HFFc6 (cell line): ENCODE measurements at places on chromosomes 16 and 17. TPM values are rescaled to one million over a fixed set of nuclear protein-coding genes. Genes with fewer than 3 reads are reported as not detected.

GRCh38 chr17:40702271-40702670 lies 1.3 kb downstream of the KRT24 start:
- H3K4me3 ChIP-seq, result no peak overlapping the region
- no peak overlapping the region for H3K27ac ChIP-seq
- H3K36me3 ChIP-seq, result no peaks in the 10 kb centered on the region
- no peaks in the 10 kb centered on the region for H3K4me1 ChIP-seq
- H3K27me3 ChIP-seq, result peaks cover 43% of the 10 kb centered on the region

Gene CAPNS2
- total RNA-seq, result 0.32 to 0.39 TPM (median 0.38 TPM) in 3 replicates

- DNase-seq, result no peak
- no peaks in the 10 kb centered on the region for H3K36me3 ChIP-seq
- peaks cover 7% of the 10 kb centered on the region for H3K27me3 ChIP-seq
- H3K4me1 ChIP-seq, result peaks cover 5% of the 10 kb centered on the region; the same call in 1 of the 2 replicates
- no peak overlapping the region for H3K27ac ChIP-seq
Measured at GRCh38 chr16:1152123-1152638, 725 bp upstream of the CACNA1H start.

DNA sequence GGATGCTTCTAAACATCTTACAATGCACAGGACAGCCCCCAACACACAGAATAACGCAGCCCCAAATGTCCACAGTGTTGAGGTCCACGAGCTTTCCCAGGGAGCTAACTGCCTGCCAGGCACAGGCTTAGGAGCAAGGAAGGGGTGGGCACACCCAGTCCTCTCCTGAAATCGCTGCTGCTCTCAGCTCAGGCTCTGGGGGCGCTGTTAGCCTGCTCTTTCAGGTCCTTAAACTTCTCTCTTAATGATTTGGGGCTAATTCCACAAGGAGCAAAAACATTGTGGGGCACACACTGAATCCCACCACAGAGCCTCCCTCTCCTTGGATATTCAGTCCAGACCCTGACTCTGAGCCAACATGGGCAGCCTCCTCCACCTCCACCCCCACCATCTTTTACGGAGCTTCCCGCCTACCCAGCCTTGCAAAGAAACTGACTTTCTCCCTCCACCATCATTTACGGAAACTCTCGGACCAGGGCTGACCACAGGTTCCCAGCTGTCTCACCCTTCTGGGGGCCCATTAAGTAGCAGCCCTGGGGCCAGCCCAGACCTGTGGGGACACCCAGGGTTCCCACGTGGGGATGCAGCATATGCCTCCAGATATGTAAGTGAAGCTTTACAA lies 1.1 kb downstream of the CD300H start:
- H3K4me1 ChIP-seq, result no peaks in the 10 kb centered on the region
- no peak overlapping the region for H3K4me3 ChIP-seq
- H3K27me3 ChIP-seq, result no peaks in the 10 kb centered on the region; the same call in 1 of the 2 replicates

DNA sequence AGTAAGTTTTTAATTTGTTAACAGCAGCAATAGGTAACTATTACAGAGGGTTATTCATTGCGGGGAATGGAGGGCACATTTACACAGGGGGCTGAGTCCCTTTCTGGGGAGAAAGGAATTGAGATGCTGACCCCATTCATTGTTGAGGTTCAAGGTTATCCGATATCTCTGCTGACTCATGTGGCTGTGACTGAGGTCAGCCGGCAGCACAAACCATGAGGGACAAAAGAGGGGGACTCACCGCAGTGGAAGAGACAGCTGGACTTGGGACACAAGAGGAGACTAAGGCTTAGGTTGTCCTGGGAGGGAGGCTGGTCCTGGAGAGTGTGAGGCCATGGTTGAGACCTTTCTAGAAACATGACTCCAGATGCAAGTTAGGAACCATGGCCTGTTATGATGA lies 119.1 kb upstream of the XYLT1 start:
- peaks cover 30% of the 10 kb centered on the region for H3K4me1 ChIP-seq
- H3K36me3 ChIP-seq, result no peaks in the 10 kb centered on the region
- no peak overlapping the region for H3K27ac ChIP-seq
- peaks cover 1% of the 10 kb centered on the region for H3K27me3 ChIP-seq

Gene LRRC46
- total RNA-seq, result 0.41 to 0.53 TPM (median 0.51 TPM) in 3 replicates

Gene ABCA8
- total RNA-seq, result 0.11 to 0.12 TPM in 2 of 3 replicates, not detected in the other

DNA sequence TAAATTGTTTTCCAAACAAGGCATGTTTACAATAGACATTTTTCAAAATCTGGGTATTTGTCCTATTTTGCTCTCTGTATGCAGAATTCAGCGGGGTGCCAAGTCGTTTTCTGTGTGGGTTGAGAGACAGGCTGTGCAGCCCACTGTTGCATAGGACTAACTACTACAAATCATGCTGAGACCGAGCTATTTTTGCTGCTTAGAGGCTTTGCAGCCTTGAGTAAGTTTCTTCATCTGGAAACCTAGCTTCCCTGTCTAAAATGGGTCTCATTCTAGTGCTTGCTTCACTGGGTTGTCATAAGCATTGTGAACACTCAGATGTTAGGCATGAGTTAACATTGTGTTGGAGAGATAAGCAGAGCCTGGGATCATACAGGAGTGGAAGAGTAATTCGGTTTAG lies 1.3 kb downstream of the PRPSAP2 start:
- no peaks in the 10 kb centered on the region; the same call in 1 of the 2 replicates for H3K27me3 ChIP-seq
- DNase-seq, result peak; percentile 35
- peak overlapping the region; percentile 73 for H3K27ac ChIP-seq

Gene TNFRSF13B
- not detected in 3 replicates for total RNA-seq

DNA sequence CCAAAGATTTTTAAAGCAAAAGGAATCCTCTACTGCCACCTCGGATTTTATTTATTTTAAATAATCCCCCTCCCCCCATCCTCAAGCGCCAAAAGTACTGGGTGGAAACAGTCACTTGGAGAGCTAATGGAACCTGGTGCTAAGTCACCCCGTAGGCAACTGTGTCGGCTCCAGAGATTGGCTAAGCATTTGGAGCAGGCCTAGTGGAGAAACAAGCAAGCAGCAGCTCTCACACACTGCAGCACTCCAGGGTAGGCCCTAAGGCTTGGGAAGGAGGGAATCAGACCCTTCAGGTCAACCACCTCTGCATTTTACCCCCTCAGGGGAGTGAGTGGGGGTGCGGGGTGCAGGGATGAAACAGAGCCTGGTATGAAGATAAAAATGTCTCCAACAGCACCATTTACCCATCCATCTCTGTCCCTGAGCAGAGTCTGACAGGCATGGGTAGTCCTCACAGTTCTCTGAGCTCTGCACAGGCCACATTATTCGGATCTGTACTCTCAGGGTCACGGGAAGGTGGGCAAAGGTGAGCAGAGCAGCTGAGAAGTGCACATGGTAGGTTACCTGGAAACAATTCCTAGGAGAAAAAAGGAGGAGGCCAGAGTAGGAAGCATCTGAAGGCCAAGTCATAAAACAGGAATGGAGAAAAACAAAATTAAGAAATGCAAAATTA lies 27.2 kb upstream of the STAC2 start:
- H3K36me3 ChIP-seq, result no peaks in the 10 kb centered on the region; the same call in 1 of the 2 replicates
- H3K27ac ChIP-seq, result no peak overlapping the region
- peaks cover 7% of the 10 kb centered on the region for H3K4me1 ChIP-seq
- H3K27me3 ChIP-seq, result no peaks in the 10 kb centered on the region
- no peak overlapping the region for H3K4me3 ChIP-seq
- DNase-seq, result no peak

- H3K36me3 ChIP-seq, result no peaks in the 10 kb centered on the region; the same call in 1 of the 2 replicates
- no peak overlapping the region for H3K4me3 ChIP-seq
- H3K4me1 ChIP-seq, result peaks cover 4% of the 10 kb centered on the region
- DNase-seq, result no peak
- no peak overlapping the region for H3K27ac ChIP-seq
Measured at GRCh38 chr17:50464121-50464520, 4.6 kb downstream of the CHAD start.

- no peak overlapping the region for H3K27ac ChIP-seq
- H3K4me3 ChIP-seq, result no peak overlapping the region
- peaks cover 40% of the 10 kb centered on the region for H3K36me3 ChIP-seq
- no peaks in the 10 kb centered on the region for H3K27me3 ChIP-seq
- DNase-seq, result no peak
Measured at GRCh38 chr16:68999114-68999513, 106.3 kb upstream of the HAS3 start.

GRCh38 chr16:17509194-17509593 lies 38.4 kb upstream of the XYLT1 start:
- no peak overlapping the region for H3K4me3 ChIP-seq
- DNase-seq, result no peak
- H3K4me1 ChIP-seq, result peaks cover 41% of the 10 kb centered on the region
- no peak overlapping the region for H3K27ac ChIP-seq
- peaks cover 2% of the 10 kb centered on the region; the same call in 1 of the 2 replicates for H3K27me3 ChIP-seq

DNA sequence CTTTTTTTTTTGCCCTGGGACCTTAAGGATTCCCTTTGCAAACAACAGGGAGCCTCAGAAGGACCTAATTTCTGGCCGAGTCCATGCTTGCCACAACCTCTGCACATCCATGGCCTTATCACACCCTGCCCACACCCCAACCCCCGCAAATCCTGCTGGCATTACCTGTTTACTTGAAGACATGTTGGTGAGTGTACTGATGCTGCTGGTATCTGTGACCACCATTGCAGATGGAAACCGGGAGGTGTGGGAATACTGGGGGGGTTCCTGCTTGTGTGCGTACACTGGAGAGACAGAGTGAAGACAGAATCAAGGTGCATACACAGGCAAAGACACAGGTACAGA lies 46.0 kb downstream of the HNF1B start:
- H3K27ac ChIP-seq, result no peak overlapping the region
- no peaks in the 10 kb centered on the region for H3K36me3 ChIP-seq
- H3K4me3 ChIP-seq, result no peak overlapping the region
- DNase-seq, result no peak
- H3K4me1 ChIP-seq, result peaks cover 63% of the 10 kb centered on the region
